ENCODE measurements at places on chromosomes 5 and 9.
A peak's percentile ranks its signal among the peaks of the same experiment; 100 is the strongest.

DNA sequence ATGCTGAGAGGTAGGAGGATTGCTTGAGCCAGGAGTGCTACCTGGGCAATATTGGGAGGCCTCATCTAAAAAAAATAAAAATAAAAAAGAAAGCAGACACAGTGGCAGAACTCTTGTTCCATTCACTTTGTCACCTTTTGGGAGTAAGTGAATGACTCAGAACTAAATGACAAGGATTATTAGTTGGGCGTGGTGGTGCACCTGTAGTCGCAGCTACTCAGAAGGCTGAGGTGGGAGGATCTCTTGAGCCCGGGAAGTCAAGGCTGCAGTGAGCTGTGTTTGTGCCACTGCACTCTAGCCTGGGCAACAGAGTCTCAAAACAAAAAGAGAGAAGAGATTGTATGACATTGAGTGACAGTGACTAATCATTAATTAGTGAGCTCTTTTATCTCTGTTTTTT is 34.1 kb downstream of the MCCC2 start:
- DNase-seq = no peak

DNA sequence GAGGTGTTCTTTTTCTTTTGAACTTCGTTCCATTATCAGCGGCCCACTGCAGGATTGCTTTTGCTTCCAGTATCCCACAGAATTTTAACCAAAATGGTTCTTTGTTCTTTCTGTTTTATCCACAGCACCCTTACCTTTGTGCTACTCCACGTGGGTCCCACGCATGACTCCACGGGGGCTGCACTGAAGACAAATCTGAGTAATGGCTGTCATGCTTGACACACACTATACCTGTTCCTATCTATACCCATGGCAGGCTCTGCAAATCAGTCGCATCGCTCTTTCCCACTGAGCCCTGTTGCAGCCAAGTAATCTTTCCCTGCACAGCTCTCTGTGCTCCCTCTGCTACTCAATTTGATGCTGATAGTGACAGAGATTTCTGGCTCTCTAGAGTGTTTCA is 69.7 kb downstream of the NSG2 start:
- no peak for DNase-seq

- no peak for DNase-seq
Measured at GRCh38 chr5:33465120-33465519, 24.4 kb downstream of the TARS1 start.

- peak; percentile 79 for DNase-seq
Measured at GRCh38 chr9:33374634-33375237, 27.6 kb downstream of the AQP7 start.

GRCh38 chr5:173547579-173547978 is 68.9 kb downstream of the BOD1 start:
- DNase-seq = no peak

- no peak for DNase-seq
Measured at GRCh38 chr5:147415651-147416050, 94.2 kb downstream of the DPYSL3 start.

DNA sequence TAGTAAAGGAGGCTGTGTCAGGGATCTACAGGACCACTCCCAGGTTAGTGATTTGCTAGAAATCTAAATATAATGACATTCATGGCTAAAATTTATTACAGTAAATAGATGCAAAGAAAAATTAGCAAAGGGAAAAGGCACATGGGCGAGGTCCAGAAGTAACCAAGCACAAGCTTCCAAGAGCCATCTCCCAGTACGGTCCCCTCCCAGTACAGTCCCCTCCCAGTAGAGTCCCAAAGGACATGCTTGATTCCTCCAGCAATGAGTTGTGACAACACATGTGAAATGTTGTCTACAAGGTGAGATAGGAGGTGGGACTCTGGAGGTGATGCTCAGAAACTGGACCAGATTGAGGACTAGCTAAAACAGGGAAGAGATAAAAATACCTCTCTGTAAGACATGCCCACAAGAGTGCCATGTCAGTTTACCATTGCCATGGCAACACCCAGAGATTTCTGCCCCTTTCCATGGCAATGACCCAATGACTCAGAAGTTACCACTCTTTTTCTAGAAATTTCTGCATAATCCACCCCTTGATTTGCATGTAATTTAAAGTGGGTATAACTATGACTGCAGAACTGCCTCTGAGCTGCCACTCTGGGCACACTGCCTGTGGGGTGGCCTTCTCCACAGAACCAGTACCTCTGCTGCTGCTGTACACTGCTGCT is 27.9 kb upstream of the CEMIP2 start:
- no peak for DNase-seq

GRCh38 chr5:66645039-66645438 is 48.8 kb downstream of the MAST4 start:
- DNase-seq = no peak

DNA sequence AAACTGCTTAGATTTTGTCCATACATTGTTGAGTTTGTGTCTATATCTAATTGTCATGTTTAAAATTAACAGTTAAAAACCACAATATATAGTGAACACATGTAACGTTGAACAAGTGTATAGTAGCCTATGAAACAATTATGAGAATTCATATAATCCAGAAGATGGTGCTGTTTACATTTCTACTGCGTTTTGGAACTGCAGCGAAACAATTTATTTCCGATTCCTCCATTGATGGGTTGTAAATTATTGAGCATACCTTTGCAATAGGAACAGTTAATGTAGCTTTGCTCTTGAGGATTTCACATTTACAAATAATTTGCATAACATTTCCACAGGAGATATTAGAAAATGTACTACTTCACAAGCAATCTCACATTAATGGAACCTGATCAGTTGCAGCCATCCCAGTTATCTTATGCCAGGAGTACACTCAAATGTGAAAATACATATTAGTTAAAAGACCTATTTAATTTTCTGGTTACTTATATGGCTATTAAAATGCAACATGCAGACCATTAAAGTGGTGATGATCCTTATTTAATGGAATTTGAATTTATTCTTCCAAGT is 411.8 kb downstream of the CDH10 start:
- DNase-seq = peak; percentile 32

GRCh38 chr5:176596689-176597416 is 13.1 kb downstream of the GPRIN1 start:
- DNase-seq = no peak

- DNase-seq = no peak
Measured at GRCh38 chr9:93186215-93186945, 2.4 kb downstream of the WNK2 start.

DNA sequence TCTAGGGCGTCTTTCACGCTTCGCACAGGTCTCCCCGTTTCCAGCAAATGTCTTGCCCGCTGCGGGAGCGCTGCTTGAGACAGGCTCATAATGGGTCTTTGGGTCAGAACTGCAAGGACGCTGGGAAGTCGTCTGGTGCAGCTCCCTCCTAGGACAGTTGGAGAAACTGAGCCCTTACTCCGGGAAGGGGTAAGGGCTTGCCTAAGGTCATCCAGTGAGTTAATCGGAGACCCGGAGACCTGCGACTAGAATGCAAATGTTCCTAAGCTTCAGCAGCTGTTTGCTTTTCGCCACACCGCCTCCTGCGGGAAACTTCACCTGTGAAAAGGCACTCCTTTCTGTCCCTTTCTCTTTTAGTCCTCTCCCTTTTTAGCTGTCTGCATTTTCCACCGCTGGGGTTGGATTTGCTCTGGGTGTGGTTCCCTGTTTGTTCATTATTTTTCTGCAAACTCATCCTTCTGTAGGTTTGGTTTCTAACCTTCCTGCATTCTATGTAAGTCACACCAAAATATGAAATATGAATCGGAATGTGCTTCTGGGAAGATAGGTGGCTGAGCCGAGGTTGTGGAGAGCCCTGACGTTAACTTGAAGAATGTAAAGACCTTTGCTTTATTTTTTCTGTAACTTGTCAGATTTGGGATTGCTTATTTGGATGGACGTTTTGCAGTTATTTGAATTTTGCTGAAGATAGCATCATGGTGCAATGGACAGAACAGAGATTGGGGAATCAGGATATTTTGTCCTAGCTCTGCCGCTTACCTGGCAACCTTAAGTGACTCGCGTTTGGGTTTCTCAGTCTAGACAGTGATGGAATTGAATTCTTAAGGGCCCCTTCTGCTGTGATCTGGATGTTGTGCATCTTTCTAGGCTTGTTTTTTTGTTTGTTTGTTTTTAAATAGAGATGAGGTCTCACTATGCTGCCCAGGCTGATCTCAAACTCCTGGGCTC is 909 bp downstream of the SLC36A1 start:
- no peak for DNase-seq

DNA sequence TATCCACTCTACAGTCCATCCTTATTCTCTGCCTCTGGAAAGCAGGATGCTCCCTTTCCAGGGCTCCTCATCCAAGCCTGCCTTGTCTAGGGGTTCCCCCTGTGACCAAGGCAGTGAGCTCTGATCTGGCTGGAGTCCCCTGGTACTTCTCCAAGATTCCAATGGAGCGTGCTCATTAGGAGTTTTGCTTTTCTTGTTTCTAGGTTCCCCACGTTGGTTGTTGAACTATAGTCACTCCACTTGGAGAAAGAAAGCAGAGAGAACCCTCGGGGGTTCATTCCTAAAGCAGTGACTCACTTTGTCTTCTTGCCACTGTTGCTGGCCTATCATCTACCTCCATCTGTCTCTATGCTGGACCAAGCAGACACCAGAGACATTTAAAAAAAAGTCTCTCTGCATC is 192.6 kb downstream of the TLE4 start:
- DNase-seq = peak; percentile 31

DNA sequence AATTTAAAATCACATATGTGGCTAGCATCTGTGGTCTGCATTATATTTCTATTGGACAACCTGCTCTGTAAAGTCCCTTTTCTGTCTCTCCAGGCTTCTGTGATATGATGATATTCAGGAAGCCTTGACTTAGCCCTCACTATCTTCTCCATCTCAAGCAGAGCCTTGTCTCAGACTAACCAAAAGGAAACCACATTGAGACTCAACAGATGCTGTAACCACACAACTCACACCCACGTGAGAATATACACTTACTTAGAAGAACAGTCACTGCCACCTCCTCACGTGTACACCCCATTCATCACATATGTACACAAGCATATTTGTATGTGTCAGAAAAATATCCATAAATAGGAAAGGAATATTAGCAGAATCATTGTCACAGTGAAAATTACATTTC is 33.6 kb downstream of the HTR4 start:
- DNase-seq = no peak

DNA sequence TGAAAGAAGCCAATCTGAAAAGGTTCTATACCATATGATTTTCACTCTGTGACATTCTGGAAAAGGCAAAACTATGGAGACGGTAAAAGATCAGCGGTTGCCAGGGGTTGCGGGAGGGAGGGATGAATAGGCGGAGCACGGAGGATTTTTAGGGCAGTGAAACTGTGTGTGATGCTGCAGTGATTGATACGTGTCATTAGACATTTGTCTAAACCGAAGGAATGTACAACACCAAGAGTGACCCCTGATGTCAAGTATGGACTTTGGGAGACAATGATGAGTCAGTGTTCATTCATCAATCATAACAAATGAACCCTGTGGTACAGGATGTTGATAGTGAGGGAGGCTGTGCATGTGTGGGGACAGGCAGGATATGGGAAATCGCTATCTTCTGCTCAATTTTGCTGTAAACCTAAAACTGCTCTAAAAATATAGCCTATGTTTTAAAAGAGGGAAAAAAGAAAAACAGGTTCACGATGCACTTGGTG is 34.4 kb downstream of the ERGIC1 start:
- no peak for DNase-seq

- DNase-seq = no peak
Measured at GRCh38 chr5:44935262-44935661, 126.5 kb downstream of the MRPS30 start.

DNA sequence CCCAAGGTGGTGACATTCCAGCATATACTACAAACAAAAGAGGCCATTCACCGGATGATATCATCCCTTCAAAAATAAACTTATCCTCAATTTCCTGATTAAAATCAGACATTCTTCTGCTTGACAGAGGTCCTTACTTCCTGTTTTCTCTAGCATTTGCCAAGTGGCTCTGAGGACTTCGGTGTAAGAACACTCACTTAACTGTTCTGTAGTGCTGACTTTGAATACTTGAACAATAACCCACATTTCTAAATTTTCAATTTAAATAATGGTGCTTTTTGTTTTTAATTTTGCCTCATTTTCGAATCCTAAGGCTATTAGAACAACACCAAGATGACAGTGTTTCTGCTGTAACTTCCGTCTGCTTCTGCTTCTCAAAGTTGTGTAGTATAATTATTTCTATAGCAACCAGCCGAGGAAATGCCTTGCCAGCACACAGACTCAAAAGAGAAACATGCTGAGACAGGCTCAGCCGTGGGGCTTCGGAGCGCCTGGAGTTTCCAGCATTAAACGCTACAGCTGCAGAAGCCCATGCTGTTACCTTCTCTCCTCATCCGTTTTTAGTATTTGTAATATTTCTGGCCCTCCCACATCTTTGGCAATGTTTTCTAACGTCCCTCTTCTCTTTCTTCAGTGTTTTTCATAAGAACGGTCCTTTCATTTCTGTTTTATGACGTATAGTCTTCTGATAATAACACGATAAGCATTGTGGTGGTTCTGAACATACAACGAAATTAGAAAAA is 19.5 kb upstream of the ANXA1 start:
- peak; percentile 1 for DNase-seq

- no peak for DNase-seq
Measured at GRCh38 chr5:94707359-94707758, 88.9 kb downstream of the SLF1 start.

DNA sequence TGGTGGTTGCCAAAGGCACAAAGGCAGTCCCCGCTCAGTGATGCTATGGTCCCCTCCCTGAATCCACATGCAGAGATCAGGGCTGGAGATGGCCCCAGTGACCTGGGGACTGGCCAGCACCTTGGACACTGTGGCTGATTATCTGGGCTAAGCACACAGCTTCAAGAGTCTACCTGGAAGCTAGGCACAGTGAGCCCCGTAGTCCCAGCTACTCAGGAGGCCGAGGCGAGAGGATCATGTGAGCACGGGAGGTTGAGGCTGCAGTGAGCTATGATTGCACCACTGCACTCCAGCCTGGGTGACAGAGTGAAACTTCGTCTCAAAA is 8.3 kb upstream of the SCGB3A1 start:
- DNase-seq = no peak

DNA sequence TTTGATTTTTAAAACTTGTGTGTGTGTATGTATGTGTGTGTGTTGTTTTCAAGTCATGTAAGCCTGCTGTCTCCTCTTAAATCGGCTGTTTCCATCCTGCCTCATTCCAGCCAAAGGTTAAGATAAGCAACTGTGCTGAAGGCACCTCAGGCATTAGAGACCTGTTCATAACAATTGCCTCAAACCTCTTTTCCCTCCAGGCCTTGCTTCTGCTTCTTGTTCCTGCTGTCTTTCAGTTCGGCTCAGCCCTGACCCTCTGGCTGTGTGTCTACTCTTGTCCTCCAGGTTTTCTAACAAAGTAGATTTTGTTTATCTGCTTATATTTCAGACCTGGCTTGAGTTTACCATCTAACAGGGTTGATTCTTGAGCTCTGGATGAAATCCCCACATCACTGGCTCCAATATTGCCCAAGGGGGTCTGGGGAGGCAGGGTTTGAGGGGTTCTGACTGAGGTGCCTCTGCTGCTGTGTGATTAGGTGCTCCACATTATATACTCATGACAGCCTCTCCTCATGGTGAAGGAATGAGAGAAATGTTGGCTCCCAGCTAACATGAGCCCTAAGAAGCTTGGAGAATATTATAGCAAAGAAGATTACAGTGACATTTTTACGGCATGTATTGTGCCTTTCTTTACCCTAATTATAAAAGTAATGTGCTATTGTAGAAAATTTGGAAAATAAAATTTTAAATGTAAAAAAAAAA is 229.7 kb upstream of the PIK3R1 start:
- DNase-seq = no peak

GRCh38 chr5:123044926-123045617 is 8.5 kb upstream of the PPIC start:
- no peak for DNase-seq

Data from cerebellum (tissue), 4 donors.